ENCODE measurements at places on chromosomes 3 and 15.

GRCh38 chr3:117285737-117286136 is 576.2 kb downstream of the TUSC7 start:
- DNase-seq = no peak

DNA sequence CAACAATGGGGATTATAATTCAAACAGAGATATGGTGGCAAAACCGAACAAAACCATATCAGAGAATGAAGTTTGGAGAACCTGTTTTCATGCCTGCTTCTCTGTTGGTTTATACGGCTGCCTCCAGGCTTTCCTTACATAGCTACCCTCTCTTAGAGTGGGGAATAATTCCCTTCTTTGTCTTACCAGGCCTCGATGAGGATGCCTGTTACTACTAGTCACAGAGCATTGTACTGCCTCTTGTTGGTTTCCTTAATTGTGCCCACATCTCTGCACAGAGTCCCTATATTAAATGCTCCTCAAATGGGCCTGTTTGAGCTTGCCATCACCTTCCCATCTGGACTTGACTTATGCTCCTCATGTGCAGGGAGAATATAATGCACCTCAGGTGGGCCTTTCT is 92.9 kb downstream of the NCEH1 start:
- no peak for DNase-seq

DNA sequence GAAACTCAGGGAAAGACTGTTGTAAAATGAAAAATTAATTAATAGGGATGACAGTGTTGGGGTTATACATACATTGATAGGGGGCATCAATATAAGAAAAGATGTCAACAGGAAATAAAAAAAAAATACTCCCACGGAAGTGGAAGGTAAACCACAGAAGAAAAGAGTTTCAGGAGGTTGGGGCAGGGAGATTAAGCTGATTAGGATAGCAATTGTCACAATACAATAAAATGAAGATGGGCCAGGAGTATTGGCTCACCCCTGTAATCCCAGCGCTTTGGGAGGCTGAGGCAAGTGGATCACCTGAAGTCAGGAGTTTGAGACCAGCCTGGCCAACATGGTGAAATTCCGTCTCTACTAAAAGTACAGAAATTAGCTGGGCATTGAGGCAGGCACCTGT is 536.1 kb downstream of the AGBL1 start:
- no peak for DNase-seq

- no peak for DNase-seq
Observed at GRCh38 chr3:195421400-195421799, 21.4 kb downstream of the ACAP2 start.

DNA sequence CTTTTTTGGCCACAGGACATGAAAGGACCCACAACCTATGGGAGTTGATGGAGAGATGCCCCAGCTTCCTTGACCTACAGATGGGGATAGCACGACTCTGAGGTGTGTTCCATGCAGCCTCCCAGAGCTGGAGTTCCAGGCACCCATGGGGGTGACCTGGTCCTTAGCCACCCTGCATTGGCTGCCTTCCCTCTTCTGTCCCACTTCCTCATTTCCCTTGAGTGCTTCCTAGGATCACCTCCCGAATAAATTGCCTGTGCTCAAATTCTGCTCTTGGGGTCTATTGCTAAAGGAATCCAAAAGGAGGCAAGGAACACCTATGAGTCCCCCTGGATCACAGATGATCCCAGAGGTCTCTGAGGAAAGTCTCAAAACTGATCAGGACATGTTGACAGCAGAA is 24.7 kb upstream of the VIPR1 start:
- no peak for DNase-seq

DNA sequence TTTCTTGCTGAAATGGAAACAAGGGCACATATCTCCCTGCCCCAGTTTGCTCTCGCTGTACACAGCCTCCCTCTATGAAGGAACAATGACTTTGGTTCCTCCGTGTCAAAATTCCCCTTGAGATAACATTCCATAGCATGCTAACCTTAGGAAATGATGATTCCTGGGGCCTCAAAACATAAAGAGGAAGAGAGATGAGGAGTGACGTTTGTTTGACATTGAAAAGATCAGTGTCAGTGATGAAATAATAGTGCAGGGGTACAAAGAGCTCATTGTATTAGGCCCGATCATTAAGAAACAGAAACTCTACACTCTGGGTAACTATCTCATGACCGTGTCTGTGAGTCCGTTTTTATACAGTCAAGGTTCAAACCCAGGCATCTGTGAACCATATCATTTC is 55.2 kb downstream of the ARNT2 start:
- no peak for DNase-seq

- no peak for DNase-seq
Observed at GRCh38 chr3:175065497-175065896, 206.4 kb downstream of the NAALADL2 start.

GRCh38 chr3:25831578-25831977 is 41.7 kb downstream of the OXSM start:
- DNase-seq = peak; percentile 28

DNA sequence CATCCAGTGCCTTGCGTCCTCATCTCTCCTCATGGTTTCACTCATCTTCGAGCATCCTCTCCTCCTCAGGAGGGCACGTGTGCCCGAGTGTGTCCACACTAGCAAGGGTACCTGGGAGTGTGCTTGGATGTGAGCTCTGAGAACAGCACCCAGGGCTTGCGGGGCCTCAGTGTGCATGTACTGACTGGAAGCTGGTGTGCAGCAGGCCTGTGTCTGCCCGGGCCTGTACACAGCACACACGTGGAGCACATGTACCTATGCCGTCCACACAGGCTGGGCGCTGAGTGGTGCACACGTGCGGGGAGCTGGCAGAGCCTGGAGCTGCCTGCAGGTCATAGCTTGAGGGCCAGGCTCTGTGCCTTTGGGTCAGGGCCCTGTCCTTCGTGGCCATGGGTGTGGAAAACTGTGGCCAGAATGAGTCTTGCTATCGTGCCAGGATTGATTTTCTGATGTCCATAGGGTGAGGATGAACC is 34.9 kb downstream of the TSPAN3 start:
- DNase-seq = no peak

DNA sequence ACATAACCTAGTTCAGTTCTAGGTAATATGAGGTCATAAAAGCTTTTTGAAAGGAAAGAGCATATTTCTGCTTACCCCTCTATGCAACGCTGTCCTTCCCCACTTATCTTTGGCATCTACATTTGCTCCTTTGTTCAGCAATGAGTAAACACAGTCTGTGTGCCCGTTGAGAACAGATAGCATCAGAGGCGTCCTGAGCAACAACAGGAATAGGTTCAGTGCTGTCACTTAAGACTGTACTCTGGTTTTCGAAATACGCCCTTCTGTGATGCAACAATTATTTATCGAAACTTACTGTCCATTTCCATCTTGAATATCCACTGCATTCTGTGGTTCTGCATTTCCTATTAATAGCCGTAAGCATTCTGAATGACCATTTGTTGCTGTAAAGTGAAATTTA is 84.4 kb downstream of the BTD start:
- DNase-seq = no peak

GRCh38 chr15:57915827-57916531 is 149.5 kb downstream of the ALDH1A2 start:
- no peak for DNase-seq

GRCh38 chr15:32677238-32677750 is 35.8 kb downstream of the SCG5 start:
- no peak for DNase-seq

DNA sequence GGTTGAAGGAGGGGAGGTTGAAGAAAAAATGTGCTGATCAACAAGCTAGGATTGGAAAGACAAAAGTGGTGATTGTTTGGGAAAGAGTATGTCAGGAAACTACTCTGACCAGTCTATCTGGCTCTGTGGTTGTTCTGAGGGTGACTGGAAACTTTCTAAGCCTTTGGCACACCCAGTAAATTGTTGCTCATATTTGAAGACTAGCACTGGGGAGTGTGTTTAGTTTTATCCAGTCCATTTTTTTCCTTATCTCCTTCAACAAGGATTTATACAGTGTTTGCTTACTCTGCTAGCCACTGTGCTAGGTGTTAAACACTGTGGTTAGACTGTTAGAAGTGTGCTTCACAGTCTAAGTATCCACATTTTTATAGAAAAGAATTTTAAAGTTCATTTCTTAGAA is 28.8 kb downstream of the PPM1L start:
- DNase-seq = no peak

GRCh38 chr3:128727996-128728395 is 2.0 kb downstream of the RAB7A start:
- no peak for DNase-seq

DNA sequence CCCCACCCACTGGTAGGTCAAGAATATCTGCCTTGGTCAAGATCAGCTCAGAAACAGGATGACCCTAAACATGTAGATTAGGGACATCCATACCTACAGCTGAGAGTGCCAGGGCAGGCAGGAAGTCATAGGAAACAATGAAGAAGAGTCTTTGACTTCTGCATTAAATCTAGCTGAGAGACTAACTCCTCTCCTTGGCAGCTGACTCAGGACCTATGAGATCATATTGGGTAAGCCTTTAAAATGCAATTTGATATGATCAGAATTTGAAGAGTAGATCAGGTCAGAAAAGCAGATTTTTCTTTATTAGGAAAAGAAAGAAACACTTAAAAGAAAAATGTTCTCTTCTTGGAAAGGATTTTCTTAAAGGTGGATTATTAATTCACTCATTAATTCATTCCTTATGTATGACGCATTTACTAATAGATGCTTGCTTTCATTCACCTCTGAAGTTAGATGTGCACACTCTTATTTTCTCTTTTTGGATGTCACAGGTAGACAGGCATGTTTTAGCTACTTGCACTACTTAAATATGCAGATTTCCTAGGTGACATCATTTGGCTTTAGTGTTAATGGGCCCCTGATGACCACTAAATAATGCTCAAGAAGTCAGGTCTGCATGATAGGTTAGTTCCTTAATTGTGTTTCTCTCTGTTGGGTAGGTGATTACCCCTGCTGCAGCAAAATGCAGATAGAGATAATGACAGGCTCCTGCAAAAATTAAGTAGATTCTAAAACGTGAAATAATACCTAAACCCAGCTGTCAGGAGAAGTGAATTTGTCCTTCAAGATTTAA is 35.7 kb upstream of the GSK3B start:
- no peak for DNase-seq

DNA sequence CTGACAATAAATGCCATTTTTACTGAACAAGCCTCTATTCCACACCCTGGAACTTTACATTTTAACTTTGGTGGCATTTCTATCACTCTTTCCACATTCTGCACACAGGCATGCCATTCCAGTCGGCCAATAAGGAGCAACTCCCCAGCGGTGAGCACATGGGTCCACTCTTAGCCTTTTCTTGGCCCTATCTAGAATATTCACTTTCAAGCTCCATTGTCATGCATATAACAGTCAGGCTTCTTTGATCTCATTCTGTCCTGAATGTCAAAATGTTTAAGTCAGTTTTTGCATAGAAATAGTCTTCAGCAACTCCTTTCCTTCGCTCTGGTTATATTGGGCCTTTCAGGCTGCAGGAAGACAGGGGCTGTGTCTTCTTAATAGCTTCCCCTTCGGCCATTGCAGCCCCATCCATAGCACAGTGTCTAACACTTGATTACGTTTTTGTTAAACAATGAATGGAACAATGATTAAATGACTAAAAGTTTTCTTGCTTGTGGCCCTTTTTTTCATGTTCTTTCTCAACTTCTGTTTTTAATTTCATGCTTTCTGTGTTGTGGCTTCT is 427.3 kb downstream of the MFSD1 start:
- DNase-seq = no peak

- no peak for DNase-seq
Observed at GRCh38 chr15:64502551-64502950, 42.2 kb downstream of the ZNF609 start.

- DNase-seq = no peak
Observed at GRCh38 chr15:96264801-96265515, 65.5 kb upstream of the NR2F2 start.

- no peak for DNase-seq
Observed at GRCh38 chr15:93070551-93071296, 18.3 kb downstream of the RGMA start.

DNA sequence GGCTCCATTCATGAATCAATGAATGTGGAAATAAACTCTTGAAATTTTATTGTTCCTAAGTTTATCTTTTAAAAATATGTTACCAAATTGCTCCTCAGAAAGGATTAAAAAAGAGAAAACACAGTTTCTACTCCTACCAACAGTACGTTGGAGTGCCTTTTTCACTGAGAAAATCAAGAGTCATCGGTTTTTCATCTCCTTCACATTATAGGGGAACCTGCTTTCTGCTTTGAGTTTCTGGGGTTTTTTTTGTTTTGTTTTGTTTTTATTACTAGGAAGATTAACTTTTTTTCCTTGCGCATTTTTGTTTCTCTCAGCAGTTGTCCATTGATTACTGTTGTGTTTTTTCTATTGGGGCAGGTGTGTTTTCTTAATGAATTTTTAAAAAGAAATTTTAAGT is 3.5 kb downstream of the ARL13B start:
- DNase-seq = no peak

DNA sequence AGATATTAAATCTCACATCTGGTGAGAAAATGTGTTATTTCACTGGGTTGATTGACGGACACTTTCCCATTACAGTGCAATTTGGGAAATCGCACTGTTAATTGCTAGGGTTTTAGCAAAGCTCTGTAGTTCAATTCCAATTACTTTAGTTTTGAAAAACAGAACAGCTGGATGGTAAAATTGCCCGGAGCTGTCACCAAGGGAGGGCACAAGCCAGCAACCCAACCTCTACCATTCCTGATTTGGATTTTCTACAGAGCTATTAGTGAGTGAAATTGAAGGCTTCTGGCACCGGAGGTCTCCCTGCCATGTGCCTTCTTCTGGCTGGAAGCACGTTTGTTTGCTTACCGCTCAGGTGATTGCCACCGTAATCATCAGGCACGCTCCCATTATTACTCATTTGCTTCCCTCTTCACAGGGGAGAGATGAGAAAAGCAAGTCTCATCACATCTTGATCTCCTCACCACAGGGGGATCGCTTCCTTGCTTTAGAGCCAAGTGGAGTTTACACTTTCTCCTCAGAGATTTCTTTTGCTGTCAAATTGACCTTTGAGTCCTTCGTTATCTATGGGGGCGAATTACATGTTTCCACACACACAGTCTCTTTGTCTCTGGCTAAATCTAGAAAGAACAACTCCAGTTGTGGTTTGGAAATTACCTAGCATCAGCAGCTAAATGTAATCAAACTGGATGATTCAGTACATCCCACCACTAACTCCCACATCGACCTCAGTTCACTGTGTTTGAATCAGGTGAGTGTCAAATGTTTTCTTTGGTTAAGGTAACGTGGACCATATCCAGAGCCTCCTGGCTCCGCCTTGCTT is 421.7 kb upstream of the GOLIM4 start:
- DNase-seq = no peak

- no peak for DNase-seq
Observed at GRCh38 chr3:185549651-185550111, 2.7 kb downstream of the LIPH start.

- DNase-seq = no peak
Observed at GRCh38 chr15:71080166-71080565, 35.1 kb upstream of the THSD4 start.

Measured in astrocyte of the cerebellum (primary cell).